GM12891 (cell line): ENCODE measurements at places on chromosomes 13 and 19.

GRCh38 chr19:7789447-7789846, 26.4 kb downstream of the CLEC4M start:
- peak; percentile 63 for DNase-seq

DNA sequence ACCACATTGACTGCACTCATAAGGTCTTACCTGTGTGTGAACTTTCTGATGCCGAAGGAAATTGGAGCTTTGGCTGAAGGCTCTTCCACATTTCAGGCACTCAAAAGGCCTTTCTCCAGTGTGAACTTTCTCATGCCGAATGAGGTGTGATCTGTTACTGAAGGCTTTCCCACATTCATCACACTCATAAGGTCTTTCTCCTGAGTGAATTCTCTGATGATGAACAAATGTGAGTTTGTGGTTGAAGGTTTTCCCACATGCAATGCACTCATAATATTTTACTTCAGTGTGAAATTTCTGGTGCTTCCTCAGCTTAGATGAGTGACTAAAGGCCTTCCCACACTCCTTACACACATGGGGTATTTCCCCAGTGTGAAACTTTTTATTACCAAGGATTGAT, 5.7 kb downstream of the ZNF132 start:
- DNase-seq = no peak

DNA sequence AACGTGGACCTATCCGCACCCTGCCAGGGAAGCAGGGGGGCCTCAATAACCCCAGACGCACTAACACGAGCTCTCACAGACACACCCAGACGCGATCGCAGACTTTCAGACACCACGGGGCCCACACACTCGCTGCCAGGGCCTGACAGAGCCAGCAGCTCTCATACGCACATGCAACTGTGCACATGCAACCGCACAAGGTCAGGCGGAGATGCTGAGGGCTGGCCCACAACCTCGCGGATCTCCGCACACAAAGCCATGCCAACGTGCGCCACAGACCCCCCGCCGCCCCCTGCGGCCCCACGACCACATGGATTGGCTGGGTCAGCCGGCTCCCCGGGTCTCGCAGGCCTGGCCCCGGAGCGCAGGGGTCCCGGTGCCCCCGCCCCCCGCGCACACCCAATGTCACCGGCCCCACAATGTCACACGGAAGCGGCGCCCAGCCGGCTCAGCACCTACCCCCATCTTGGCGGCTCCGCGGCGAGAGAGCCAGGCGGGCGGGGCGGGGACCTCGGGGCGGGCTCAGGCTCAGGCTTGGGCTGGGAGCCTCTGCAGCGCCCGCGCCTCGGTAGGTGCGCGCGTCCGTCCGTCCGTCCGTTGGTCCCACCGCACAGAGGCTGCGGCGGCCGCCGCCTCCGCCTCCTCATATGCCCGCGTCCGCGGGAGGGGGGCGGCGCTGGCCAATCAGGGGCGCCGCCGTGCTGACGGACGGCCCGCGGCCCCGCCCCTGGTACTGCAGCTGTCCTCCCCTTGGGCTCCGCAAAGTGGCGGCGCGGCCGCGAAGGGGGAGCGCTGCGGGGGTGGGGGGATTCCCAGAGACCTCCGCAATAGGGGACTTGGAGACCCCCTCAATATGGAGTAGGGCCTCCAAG, at the start of gene ATP1A3:
Gene ATP1A3, minus strand, starts transcription at position 619 of the 872 bp plus-strand sequence. Its CDS starts 154 bp downstream, at position 465.
- peak; percentile 92 for DNase-seq

GRCh38 chr13:74174810-74175209, 40.6 kb upstream of the KLF12 start:
- DNase-seq = no peak

DNA sequence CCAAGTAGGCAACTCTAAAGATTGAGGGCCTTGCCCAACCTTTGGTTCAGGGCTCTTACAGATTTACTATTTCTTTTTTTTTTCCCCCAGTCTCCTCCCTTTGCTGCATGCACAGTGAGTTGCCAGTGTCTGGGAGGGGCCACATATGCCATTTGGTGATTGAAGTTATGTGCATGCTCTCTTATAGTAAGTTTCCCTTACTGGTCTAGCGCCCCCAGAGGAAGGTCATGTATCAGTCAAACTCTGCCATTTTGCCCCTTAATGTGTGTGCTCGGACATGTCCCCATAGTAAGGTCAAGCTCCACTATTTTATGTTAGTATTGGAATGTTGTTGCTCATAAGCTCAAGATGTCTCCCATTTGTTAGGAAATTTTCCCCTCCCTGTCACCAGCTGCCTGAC, 1138.0 kb upstream of the SLC10A2 start:
- no peak for DNase-seq

GRCh38 chr13:94063096-94063495, 416.4 kb downstream of the DCT start:
- no peak for DNase-seq

DNA sequence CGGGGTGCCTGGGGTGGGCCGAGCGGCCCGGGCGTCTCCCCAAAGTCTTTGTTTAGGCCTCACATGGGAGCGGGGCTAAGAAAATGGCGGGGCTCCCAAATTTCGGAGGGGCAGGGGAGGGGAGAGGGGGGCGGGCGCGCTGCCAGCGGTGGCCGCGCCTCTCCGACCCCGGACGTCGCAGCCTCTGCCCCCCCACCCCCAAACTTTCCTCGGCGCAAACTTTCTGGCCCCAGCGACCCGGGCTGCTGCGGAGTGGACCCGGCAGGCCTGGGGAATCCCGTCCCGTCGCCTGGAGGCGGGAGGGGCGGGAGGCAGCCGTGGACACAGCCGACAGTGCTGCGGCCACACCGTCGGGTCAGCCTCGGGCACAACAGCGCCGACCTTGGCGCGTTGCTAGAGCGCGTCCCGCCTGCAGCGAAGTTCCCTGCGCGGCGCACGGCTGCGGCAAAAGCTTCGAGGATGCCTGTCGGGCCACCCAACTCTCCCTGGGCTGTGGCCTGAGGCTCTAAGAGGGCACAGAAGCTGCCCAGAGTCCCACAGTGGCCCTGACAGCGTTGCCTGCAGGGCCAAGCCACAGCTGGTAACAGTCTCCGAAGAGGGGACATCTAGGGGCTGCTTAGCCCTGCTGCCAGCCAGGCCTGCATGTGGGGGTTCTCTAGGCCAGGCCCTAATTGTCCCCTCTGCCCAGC, 1.3 kb downstream of the NFIX start:
- DNase-seq = no peak

DNA sequence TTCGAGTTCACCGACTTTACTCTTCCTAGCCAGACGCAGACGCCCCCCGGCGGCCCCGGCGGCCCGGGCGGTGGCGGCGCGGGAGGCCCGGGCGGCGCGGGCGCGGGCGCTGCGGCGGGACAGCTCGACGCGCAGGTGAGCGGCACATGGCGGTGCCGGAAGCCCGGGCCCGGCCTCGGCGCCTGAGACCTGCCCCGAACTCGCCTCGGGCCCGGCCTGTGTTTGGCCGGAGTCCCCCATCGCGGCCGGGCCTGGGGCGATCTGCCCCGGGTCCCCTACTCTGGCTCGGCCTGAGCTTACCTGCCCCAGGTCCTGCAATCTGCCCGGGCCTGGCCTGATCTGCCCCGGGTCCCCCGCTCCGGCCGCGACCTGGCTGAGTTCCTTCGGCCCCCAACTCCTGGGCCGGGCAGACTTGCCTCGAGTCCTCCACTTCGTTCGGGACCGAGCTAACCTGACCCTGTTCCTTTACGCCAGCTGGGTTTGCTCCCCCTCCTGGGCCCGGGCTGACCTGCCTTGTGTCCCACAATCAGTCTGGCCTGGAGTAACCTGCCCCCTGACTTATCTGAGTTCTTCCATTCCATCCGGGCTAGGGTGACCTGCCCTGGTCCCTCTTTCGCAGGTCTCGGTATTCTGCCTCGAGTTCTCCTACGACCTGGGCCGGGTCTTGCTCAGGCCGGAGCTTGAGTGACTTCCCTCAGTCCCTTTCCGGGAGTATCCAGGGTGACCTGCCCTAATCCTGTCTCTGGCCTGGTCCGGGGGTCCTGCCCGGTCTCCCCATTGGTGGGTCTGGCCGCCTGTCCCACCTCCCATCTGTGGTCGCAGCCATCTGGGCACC, 764 bp downstream of the UPF1 start:
- DNase-seq = no peak

DNA sequence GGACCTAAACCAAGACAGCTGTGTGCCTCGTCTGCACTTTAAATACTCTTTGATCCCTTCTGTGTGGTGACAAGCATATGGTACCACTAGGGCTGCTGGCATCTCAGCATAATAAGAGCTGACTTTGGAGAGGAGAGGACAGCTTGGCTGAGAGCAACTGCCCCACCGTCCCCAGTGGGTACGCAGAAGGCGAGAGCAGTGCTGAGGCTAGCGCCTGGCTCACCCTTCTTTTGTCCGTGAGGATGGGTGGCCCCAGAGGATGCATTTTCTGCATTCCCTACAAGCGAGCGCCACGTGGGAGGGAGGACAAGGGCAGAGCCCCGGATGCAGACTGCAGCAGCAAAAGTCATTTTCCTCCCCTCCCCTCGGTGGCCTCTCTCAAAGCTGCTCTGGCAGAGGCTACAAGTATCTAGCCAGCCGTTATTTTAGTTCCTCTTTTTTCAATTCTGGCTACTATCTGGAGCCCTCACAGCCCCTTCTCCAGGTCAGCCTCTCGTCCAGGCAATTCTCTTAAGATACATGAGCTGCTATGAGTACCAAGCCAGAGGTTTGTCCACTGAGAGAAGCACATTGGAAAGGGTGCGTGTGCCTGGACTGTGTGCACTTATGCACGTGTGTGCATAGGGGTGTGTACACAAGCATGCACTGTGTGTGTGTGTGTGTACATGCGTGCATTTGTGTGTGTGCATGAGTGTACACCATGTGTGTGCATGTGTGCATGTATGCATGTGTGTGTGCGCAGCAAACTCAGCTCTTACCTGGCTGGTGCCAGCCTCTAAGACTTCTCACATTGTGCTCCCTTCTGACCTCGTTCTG, 51.3 kb downstream of the RAB20 start:
- DNase-seq = peak; percentile 60

DNA sequence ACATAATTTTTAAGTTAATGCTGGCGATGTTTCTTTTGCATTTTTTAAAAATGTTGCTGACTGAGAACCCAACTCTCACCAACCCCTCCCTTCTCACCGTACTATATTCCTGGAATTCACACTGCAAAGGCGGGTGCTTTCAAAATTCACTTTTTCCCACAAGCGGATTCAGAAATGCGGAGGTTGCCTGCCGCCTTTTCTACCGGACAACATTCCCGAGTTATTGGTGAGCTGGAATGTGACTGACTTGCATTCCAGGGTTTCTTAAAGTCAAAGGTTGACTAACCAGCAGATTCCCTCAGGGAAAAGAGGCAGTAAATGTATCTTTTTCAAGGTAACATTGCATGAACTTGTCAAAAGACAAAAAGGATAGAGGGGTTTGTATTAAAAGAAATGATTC, 113.3 kb downstream of the RAB20 start:
- no peak for DNase-seq

DNA sequence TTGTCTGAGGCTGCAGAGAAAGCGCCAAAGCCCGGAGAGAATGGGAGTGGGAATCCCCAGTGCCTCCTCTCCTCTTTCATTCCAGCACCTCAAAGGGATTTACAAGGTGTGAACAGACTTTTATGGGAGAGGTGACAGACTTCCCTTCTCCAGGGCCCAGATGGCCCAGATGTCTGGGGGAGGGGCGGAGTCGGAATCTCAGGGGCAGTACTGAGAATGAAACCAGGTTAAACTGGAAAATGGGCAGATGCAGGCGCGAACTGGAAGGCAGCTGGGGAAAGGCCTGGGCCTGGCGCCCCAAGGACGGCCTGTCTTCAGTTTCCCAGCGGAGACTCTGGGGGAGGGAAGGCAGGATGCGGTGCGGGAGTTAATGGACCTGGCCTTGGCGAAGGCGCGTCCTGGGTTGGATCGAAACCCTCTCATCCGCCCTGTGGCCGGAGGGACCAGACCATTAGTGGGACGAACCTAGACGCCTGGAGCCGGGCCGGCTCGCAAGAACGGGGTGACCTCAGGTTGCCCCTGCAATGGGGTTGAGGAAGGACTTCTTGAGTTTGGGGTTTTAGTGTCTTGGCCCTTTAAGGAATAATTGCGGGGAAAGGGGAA, 592 bp upstream of the TRIP10 start:
- DNase-seq = no peak

- no peak for DNase-seq
Observed at GRCh38 chr19:48230555-48231129, 25.1 kb downstream of the CARD8 start.

GRCh38 chr13:36549126-36549702, 116.9 kb downstream of the CCNA1 start:
- no peak for DNase-seq

DNA sequence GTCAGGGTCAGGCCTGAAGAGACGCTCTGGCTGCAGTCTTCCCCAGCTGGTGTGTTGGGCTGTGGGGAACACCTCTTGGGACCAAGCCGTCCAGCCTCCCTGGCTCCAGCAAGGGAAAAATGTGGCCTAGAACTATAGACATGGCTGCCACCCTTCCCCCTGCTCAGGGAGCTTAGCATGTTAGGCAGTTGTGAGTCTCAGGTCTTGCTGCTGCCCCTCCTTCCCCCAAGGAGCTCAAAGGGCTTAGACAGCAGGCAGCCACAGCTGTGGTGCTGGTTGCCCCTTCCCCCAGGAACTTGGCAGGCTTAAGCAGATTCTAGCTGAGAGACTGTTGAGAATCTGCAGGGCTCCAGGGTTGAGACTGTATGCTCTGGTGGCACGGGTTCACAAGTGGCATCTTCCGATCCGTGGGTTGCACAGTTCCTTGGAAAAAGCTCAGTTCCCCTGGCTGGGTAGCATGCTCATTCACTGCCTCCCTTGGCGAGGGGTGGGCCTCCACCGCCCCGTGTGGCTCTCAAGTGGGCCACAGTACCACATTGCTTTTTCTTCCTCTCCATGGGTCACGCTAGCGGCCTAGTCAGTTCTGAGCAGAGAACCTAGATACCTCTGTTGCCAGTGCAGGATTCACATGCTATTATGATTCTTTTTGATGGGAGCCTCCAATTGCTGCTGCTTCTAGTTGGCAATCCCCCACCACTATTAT, 1258.6 kb downstream of the OLFM4 start:
- no peak for DNase-seq

DNA sequence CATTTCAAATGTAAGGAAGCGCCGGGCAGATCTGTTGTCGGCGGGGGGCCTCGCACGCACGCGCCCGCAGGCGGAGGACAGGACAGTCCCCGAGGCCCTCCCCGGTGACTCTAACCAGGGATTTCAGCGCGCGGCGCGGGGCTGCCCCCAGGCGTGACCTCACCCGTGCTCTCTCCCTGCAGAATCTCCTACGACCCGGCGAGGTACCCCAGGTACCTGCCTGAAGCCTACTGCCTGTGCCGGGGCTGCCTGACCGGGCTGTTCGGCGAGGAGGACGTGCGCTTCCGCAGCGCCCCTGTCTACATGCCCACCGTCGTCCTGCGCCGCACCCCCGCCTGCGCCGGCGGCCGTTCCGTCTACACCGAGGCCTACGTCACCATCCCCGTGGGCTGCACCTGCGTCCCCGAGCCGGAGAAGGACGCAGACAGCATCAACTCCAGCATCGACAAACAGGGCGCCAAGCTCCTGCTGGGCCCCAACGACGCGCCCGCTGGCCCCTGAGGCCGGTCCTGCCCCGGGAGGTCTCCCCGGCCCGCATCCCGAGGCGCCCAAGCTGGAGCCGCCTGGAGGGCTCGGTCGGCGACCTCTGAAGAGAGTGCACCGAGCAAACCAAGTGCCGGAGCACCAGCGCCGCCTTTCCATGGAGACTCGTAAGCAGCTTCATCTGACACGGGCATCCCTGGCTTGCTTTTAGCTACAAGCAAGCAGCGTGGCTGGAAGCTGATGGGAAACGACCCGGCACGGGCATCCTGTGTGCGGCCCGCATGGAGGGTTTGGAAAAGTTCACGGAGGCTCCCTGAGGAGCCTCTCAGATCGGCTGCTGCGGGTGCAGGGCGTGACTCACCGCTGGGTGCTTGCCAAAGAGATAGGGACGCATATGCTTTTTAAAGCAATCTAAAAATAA, 18.2 kb downstream of the IL17D start:
- DNase-seq = peak; percentile 44

GRCh38 chr13:40069173-40070044, 413.9 kb downstream of the COG6 start:
- DNase-seq = peak; percentile 20
